Muscle of leg (tissue), 16 donors: ENCODE measurements at places on chromosomes 3 and 15.

DNA sequence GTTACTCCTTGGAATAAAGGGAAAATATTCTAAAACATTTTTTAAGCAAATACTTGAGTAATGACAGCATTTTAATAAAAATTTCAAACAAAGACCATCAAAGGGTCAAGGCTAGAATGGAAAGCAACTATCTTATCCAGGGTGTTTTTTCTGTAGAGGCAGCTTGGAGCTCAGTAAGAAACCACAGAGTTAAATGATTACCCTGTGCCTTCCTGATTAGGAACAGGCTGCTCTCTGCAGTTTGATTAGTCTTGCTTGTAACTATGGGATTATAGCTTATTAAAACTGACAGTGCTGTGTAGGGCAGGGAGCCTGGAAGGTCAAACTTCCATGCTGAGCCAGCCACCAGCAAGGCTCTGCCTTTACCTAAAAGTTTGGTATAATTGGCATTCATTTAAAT is 33.1 kb downstream of the QTRT2 start:
- no peak for DNase-seq

GRCh38 chr3:14461748-14462324 is 59.4 kb downstream of the SLC6A6 start:
- DNase-seq: no peak

DNA sequence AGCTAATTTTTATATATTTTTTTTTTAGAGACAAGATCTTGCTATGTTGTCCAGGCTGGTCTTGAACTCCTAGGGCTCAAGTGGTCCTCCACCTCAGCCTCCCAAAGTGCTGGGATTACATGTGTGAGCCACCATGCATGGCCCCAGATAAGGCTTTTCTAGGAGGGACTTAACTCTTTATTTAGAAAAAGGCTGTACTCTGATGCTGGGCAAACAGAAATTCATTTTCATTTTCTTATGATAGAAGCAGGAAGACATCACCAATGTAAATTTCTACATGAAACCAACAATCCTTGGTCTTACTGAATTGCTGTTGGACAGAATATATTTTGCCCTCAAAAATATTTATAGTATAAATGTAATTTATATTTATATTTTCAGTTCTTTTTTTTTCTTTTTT is 9.6 kb downstream of the NIPA1 start:
- no peak for DNase-seq

DNA sequence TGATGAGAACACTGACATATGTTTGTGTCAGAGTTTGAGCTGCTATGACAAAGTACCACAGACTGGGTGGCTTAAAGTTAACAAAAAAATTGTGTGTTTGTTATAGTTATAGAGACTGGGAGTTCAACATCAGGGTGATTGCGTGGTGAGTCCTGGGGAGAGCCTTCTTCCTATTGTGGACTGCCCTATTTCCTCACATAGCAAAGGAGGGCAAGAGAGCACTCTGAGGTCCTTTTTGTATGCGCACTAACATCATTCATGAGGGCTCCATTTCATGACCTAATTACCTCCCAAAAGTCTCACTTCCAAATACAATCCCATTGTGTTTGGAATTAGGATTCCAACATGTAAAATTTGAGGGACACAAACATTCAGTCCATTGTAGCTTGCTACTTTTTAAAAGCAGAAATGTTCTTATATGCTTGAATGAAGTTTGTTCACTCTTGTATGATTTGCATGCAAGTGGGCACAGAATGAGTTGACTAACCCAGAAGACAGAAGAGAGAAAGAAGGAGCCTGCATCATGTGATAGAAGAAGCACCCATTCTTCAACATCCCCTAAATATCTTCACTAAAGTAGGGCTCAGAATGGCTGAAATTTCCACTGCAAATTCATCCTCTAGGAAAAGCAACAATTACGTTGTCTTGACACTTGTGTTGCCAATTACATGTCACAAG is 18.9 kb upstream of the ALCAM start:
- no peak for DNase-seq

DNA sequence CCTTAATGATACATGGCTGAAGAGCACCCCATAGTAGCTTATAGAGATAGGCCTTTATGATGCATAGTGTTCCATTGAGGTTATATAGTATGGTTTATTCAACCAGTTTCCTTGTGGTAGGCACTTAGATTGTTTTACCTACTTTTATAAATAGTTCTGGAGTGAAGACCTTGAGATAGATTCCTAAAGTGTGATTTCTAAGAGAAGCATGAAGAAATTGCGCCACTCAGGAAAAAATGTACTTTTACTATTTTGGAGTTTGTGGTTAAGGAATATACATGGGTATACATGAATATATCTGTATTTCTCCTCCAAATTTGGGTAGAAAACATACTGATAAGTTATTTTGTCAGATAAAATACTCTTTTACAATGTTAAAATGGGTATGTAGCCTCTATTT is 70.5 kb downstream of the CHD2 start:
- no peak for DNase-seq

DNA sequence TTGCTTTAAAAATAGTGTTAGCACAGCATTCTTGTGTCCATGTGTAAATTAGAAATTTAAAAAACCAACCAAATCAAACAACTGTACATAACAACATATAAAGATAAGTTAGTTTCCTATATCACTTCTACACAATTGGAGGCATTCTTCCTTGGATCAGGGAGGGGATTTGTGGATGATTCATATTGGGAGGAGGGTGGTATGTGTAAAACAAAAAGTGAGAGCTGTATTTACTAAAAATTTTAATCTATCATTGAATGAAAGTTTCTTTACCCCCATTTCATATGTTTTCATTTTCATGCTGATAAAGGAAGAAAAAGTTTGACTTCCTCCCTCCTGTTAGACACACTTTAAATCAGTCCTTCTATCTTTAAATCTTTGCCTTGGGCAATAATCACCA is 325.0 kb downstream of the SATB1 start:
- DNase-seq: no peak

GRCh38 chr3:65230261-65231139 is 542.7 kb upstream of the ADAMTS9 start:
- DNase-seq: no peak

DNA sequence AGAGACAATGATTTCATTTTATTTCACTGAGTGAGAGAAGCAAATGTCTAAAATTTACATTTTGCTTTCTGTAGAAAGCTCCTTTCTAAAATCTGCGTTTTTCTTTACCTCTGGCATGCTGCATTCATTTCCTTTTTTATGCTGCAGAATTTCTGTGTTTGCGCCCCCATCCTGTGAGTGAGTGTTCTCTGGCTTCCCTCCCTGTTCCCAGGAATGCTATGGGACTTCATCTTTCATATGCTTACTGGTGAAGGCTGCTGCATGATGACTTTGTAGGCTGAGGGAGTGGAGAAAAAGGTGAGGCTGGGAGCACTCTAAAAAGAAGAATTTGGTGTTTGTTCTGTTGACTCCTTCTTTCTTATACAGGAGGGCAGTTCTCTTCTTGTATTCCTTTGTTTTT is 7.7 kb upstream of the TMC3 start:
- no peak for DNase-seq

DNA sequence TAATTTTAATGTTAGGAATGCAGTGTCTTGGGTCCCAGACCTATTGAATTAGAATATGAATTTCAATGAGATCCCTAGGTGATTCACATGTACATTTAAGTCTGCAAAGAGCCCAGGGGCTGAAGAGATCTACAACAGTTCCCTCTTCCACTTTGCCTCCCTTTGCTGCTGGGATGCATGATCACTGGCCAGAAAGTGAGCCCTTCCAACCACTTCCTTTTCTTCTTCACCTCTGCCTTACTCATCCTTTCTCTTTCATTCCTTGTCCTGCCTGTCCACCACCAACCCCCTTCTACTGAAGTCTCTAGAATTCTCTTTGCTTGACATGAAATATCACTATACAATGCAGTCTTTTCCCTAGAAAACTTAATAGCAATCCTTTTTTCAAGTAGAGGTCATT is 222.4 kb upstream of the LRIG1 start:
- no peak for DNase-seq

- peak; percentile 85 for DNase-seq
Measured at GRCh38 chr15:92883163-92883875, 16.8 kb upstream of the CHD2 start.

- DNase-seq: no peak
Measured at GRCh38 chr15:61118885-61119284, 110.2 kb downstream of the RORA start.

DNA sequence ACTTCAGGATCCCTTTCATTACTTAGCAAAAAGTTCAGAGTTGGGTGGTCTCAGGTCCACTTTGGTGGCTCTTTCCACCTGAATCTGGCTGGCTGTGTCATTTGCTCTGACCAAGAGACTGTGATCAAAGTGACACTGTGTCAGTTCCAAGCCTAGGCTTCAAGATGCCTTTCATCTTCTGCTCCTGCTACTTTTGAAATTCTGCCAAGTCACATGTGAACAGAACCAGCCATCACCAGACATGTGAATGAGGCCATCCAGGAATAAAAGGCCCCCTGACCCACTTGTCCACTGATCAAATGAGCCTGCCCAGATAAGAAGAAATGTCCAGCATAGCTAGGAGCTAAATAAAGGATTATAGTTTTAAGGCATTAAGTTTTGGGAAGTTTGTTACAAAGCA is 132.2 kb downstream of the OSBPL10 start:
- DNase-seq: peak; percentile 40

DNA sequence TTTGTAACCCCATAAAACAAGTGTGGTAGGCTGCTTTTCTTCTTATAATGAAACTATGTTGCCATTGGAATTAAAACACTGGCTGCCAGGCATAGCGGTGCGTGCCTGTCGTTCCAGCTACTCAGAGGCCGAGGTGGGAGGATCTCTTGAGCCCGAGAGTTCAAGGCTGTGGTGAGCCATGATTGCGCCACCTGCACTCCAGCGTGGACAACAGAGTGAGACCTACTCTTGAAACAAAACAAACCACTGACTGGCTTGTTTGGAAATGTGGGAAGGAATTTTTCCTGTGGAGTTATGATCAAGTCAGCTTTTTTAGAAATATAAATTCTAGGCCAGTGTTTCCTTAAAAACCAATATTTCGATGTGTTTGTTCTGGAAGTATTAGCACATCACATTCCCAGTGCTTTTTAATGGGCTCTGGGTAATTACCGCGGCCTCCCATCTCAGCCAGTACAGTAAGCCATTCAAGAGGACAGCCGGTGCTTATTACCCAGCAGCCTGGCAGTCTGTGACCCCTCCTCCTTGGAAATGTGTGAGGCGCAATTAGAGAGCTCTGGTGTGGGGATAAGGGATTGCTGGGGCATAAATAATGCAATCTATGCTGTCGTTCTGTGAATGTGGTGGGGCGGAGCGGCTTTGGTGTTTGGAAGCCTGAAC is 58.3 kb upstream of the TRAK1 start:
- peak; percentile 70 for DNase-seq

DNA sequence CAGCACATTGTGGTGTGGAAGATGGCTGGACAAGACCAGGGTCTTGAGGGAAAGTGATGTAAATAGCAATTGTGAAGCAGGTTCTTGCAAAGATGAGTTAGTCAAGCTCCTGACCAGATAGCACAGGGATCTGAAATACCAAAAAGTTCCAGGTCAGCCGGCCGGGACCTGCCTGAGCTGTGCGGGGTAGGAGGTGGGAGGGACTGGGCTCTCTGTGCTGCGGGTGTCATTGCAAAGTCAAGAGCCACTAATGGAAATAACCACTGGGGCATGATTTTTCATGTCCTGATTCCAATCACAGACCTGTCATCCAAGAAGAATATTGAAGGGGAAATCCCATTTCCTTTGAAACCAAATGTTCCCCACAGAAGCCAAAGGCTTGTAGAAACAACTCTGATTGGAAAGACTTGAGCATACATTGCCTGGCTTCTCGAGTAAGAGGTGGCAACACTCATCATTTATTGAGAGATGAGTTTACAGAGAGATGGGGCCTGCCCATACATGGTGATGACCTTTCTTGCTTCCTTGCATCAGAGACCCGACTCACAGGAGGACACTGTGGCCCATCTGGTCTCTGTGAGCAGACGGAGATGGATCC is 44.2 kb upstream of the KY start:
- DNase-seq: peak; percentile 59

GRCh38 chr15:68709876-68710275 is 110.8 kb downstream of the ANP32A start:
- no peak for DNase-seq

DNA sequence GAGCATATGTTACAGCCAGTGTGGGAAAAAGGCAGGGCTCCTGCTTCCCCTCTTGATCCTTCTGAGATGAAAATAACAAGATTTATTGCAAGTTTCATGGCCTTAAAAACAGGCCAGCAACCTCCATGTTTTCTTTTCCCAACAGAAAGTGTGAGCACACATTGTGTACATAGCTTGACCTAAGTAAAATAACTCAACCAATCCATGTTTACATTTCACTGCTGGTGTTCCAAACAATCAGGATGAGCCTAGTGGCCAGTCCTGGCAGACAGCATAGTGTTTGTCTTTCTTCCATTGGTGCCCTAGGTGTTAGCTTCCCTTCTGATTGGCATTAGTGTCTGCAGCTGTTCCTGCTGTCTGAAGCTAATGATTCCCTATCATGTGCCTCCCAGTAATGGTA is 847.7 kb downstream of the EPHA3 start:
- DNase-seq: no peak

DNA sequence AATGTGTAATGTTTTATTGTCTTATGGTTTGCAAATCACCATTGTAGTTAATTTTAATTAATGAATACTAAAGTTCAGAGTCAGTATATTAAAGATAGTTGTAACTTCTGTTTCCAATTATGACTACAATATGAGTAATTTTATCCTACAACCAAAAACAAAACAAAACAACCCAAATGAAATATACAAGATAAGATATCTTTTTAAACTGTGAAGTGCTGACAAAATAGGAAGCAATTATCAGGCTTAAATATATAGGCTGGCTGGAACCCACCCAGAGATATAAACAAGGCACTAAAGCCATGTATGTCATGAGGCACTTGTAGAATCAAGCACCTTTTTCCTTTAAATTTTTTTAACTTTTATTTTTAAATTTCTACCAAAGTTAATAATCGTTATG is 108.6 kb upstream of the LRRFIP2 start:
- DNase-seq: no peak

- no peak for DNase-seq
Measured at GRCh38 chr3:133691273-133692107, 29.7 kb upstream of the TOPBP1 start.

- no peak for DNase-seq
Measured at GRCh38 chr3:45751537-45752242, 44.6 kb downstream of the SLC6A20 start.
